ENCODE measurements at places on chromosomes 2 and 18.

GRCh38 chr2:202933958-202934357, 21.9 kb downstream of the CARF start:
- no peak for DNase-seq

- DNase-seq: peak; percentile 14
Observed at GRCh38 chr2:152730591-152731333, 12.3 kb downstream of the ARL6IP6 start.

DNA sequence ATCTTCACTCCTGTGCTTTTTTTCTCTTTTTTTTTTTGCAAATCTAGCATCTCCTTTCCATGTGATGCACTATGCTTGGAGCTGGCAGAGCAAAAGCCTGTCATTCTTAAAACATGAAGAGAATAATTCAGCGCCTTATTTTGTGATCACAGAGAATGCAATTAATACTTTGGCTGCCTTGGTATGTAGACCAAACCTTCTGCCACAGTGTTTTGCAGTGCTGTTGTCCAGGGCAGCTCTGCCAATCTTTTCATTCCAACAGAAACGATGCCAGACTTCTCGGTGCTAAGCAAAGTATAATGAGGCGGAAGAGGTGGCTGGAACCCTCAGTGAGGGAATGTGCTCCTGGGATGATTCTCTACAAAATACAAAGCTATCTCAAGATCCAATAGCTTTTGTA, 25.6 kb downstream of the BCL2 start:
- DNase-seq: no peak

GRCh38 chr2:72613931-72614330, 211.9 kb downstream of the EXOC6B start:
- no peak for DNase-seq

GRCh38 chr2:8367833-8368232, 314.0 kb upstream of the ID2 start:
- DNase-seq: no peak

- no peak for DNase-seq
Observed at GRCh38 chr2:192267484-192267883, 72.8 kb upstream of the TMEFF2 start.

- DNase-seq: no peak
Observed at GRCh38 chr2:60480089-60480773, 73.2 kb downstream of the BCL11A start.

GRCh38 chr2:236359426-236360045, 95.3 kb upstream of the ASB18 start:
- no peak for DNase-seq

DNA sequence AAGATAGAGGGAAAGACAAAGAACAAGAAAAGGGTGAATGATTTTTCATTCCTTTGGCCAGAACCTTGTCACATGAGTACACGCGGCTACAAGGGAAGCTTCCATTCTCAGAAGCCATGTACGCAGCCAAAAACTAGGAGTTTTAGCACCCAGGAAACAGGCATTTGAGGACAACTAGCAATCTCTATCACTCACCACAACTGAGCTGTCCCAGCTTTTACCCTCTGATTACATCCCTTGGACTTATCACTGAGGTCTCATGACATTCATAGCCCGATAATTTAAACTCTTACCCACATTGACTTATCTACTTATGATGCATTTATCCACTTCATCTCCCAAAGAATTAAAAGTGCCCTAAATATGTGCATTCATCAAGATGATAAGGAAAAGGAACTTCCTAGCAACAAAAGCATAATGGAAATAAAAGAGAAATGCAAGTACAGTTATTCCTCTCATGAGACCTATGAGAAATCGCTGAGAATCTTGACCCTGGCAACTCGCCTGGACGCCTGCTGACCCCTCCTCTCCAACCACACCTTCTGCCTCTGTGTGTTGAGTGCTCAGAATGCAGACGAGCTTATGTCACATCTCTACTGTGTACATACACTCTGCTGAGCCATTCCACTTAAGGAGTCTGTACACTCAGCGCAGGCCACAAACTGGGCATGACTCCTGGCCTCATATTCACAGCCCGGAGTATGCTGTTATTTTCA, 28.7 kb upstream of the MFSD6 start:
- DNase-seq: no peak

- no peak for DNase-seq
Observed at GRCh38 chr2:24183366-24184069, 8.7 kb downstream of the FAM228A start.

GRCh38 chr2:1714291-1715064, 29.8 kb downstream of the PXDN start:
- DNase-seq: no peak

GRCh38 chr2:218395456-218395825, 4.2 kb upstream of the CTDSP1 start:
- DNase-seq: no peak

DNA sequence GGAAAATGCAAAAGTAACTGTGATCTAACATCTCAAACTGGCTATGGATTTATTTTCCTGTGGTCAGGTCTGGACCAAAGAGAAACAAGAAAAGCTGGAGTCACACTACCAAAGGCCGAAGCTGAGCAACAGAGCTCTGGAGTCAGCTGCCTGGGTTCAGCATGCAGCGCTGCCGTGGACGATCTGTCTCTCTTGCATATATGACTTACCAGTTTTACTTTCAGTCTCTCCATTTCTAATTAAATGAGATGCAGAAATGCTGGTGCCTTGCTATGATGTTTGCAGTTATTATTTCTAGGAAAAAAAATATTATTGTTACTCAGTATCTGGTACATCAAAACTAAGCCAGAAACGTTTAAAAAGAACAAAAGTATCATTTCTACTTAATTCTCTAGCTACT, 813.2 kb downstream of the RNF144A start:
- peak; percentile 30 for DNase-seq

DNA sequence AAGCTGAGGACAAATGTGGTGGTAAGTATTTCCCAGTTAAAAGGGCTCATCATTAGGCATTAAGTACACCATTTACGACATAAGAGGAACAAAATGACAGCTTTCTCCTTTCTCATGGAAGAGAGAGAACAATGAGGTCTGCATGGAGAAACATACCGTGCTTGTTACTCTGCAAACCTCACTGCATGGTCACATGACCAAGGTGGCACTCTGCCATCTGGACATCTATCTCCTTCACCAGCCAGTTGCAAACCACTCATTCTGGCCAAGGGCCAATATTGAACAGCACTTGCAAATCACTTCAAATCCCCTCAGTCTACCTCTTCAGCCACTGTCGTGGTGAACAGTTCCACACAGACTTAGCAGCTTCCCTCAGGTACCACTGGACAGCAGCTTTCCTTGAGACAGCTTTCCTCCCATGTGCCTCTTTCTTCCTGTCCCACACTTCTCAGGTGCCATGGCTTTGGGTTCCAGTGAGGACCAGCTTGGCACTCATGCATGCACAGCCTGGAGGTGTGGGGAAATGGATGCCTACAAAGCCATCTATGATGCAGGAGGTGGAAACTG, 29.5 kb upstream of the DPP4 start:
- no peak for DNase-seq

GRCh38 chr2:127913808-127914457, 28.2 kb upstream of the AMMECR1L start:
- DNase-seq: no peak

DNA sequence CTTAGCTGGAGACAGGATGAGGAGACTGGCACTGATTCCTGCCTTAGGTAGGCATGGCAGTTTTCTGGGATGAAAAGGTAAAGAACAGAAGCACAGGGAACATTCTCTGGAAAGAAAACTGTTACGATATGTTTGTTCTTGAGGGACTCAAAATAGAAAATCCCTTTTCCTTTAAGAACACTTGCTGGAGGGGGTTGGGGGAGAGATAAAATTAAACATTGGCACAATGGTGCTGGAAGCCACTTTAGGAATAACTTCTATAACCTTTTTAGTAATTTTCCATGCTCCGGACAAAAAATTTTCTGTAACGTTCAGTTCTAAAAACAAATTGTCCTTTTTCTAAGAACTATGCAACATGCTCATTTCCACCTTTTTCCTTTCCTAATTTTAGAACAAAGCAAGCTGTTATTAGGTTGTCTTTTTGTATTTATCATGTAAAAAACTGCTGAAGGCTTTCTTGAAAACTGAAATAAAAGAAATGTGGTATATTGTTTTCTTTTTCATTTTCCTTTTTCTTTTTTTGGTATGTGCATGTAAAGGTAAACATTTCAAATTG, 343.8 kb downstream of the EPHA4 start:
- no peak for DNase-seq

DNA sequence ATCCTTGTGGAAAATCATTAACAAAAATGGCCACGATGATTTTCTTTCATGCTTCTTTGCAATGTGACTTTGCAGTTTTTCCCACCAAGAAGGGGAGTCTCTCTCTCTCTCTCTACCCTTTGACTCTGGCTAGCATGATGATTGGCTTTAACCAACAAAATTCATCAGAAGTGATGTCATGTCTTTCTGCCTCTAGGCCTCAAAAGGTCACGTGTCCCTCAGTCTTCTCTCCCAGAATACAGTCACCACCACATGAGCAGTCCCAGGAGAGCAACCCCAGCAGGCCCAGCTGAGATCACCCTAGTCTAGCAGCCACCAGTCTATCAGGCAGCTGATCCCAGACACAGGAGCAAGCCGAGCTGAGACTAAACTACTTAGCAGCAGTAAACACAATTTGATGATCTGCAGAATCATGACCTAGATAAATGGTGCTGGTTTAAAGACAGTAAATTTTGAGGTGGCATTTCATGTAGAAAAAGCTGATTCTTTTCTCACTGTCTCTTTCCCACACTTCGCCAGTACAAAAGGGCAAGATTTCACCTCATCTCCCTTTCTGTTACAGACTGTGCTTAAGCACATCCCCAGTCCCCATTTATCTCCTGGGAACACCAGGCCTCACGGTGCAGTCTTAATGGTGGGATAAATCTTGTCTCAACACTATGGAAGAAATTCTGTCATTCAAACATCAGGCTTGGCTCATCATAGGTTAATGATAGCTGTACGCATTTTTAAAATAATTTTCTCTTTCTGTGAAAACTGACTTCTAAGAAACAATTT, 132.7 kb downstream of the SCG2 start:
- no peak for DNase-seq

Data from stimulated activated CD4-positive, alpha-beta T cell treated with anti-CD3 and anti-CD28 coated beads, Interleukin-4, amount 100 ng/mL, for 24 hours (primary cell).